ENCODE measurements at places on chromosomes 2 and 18.

- DNase-seq, result no peak
These were observed 60.6 kb downstream of the SEMA4F start for GRCh38 chr2:74714691-74715080.

- DNase-seq, result peak; percentile 3
These were observed 500.7 kb downstream of the RIT2 start for GRCh38 chr18:42614619-42615293.

GRCh38 chr2:65794994-65795393, 362.6 kb upstream of the SPRED2 start:
- no peak for DNase-seq

- no peak for DNase-seq
These were observed 239.1 kb downstream of the TGIF1 start for GRCh38 chr18:3689091-3689490.

DNA sequence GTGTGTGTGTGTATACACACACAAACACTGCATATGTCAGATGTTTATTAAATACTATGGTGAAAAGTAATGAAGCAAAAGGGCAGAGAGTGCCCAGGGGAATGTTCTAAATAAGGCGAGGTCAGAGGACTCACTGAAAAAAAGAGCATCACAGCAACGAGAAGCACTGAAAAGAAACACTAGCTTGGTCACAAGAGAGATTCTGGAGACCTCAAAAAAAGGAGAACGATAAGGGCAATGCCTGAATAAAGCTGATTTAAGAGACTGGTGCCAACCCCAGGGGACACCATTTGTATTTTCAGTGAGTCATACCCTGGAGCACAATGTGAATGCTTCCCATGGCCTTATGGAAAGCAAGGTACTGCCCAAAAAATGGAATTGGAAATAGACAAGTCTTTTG, 14.5 kb downstream of the SLC40A1 start:
- DNase-seq, result no peak

DNA sequence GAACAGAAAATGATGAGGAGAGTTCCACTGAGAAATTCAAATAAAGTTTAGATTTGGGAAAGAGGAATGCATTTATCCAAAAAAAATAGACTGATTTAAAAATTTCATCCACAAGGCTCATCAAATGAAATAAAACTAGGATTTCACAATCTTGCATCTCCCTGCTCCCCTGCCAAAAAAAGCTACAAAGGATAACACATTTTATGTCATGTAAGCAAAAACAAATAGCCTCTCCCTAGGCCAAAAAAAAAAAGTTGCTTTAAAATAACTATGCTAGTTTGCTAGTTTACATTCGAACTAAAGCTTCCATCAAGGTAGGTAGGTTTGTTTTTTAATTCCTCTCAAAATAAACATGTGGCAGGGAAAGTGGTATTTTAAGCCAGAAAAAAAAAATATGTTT, 465.5 kb upstream of the ID2 start:
- DNase-seq, result no peak

DNA sequence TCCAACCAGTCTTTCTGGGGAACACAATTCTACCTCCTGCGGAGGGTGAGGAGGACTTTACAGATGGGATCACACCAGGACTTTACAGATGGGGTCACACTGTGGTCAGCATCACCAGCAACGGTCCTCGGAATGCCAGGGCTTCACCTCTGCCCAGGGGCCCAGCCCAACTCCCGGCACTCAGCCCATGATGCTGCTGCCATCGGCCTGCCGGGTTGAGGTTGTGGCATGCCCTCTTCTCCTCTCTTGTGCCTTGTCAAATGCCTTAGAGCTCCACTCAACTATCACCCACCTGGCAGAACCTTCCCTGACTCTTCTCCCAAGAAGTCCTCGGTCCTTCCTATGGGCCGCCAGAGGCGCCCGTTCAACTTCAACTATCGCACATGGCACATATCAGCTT, 166.7 kb downstream of the CTIF start:
- no peak for DNase-seq

DNA sequence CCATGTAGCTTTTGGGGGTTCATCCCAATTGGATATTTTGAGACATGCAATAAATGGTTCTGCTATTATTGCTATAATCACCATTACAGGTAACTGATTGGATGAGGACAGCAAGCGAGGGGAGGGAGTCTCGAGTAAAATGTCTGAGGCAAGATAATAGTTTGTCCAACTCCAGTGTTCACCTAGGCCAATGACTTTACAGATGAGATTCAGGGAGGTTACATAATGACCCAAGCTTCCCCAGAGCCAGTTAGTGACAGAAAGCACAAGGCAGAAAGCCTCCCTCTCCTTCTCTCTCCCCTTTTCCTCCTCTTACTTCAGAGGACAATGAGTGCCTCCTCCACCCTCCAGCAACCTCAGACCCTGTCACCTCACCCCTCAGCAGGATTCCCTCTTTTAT, 98.4 kb upstream of the GLS start:
- DNase-seq, result no peak

- peak; percentile 1 for DNase-seq
These were observed 884.8 kb downstream of the EPHA4 start for GRCh38 chr2:220687231-220687843.

GRCh38 chr2:196939371-196939770, 12.9 kb upstream of the PGAP1 start:
- no peak for DNase-seq

DNA sequence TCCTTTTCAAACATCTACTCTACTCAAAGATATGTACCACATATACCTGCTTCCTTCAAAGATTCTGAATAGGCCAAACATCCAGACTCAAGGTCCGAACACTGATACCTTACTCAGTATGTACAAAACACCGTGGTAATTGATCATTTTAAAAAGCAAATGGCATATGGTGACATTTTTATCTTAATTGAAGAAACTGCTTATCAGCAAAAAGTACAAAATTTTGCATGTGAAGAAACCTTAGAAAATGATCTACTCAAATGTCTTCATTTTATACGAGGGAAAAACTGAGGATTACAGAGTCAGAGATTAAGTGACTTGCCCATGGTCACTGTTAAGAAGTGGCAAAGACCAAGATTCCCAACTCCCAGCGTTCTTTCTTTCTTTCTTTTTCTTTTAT, 133.0 kb downstream of the CACNB4 start:
- DNase-seq, result no peak
